NCI-H460 (cell line): ENCODE measurements at places on chromosomes 1 and 21. TPM values are rescaled to one million over a fixed set of nuclear protein-coding genes. Genes with fewer than 3 reads are reported as not detected.

PWP2 gene
- 2.2 and 2.5 TPM in 2 replicates for total RNA-seq

DNA sequence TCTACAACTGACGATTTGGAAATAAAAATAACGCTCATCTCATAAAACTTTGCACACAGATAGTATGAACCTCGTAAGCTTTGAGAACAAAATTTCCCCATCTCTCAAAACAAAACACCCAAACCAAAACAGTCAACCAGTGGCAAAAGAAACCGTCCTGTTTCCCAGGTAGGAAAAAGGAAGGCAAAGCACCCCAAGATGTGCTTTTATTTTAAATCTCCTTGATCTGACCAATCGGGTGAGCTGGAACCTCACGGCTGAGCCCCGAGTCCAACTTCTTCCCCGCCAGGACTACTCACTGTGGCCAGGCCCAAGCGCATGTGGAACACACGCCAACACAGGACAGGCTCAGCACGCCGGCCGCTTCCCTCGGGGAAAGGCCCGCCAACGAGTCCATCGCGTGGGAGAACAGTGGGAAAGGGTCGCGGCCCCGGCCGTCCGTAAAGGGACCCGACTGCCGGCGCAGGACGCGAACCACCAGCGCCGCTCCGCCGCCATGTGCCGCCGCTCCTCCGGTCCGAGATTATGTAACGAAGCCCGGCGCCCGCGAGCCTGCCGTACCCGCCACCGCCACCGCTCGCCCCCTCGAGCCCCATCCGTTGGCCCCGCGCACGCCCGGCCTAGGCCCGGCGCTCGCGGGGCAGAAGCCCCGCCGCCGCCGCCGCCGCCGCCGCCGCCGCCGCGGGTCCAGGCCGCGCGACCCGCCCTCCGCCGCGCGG is 759 bp downstream of the AHCTF1 start:
- DNase-seq, result peak; percentile 33

DNA sequence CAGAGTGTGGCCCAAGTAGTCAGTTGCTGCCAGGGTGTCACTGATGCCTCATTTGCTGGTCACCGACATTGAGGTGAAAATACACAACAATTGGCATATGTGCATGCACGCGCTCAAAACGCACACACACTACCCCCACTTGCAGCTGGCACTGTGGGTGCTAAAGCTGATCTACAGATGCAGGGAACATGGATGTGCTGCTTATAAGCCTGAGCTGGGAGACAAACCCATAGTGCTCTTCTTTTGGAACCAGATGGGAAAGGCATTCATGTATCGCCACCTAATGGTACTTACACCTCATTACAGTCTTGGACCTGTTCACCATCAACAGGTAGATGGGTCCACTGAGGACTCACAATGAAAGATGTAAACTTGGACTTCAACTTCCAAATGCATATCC is 70.3 kb upstream of the CAMK1G start:
- peak; percentile 19 for DNase-seq

GRCh38 chr21:33036430-33037162 is 10.9 kb downstream of the OLIG2 start:
- DNase-seq, result no peak

DNA sequence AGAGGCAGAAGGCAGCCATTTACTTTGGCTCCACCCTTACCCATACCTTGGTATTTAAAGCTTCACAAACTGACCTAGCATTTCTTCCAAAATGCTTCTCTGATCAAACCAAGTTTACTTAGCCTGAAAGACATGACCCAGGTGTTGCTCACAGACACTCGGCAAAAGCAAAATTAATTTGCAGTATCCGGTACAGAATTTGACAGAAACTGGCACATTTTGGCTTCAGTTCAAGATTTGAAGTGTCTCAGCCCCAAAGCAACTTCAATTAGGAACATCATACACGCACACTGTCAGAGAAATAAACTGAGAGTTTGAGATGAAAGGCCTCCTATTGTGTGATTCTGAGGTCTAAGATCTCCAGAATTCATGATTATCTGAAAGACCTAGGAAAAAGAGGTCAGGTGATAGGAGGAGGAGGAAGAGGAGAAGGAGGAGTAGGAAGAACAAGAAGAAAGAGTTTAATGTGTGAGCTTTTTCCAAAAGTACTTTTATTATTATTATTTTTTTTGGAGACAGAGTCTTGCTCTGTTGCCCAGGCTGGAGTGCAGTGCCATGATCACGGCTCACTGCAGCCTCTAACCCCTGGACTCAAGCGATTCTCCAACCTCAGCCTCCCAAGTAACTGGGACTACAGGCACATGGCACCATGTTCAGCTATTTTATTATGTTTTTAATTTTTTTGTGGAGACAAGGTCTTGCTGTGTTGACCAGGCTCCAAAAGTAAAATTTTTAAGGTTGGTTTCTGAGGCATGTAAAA is 143.6 kb downstream of the SLC45A1 start:
- no peak for DNase-seq

RPTN gene
- total RNA-seq, result not detected in 2 replicates

C1orf87 gene
- not detected in 2 replicates for total RNA-seq

DNA sequence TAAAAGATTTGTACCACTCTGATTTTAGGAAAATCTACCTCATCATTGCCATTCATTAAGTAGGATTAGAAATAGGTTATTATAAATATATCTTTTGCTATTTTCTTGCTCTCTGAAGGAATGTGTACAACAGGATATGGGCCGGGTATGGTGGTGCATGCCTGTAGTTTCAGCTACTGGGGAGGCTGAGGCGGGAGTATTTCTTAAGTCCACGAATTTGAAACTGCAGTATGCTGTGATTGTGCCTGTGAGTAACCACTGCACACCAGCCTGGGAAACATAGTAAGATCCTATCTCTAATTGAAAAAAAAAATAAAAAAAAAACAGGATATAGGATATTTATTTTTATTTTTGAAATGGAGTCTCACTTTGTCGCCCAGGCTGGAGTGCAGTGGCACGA is 50.0 kb downstream of the CLIC4 start:
- no peak for DNase-seq

DNA sequence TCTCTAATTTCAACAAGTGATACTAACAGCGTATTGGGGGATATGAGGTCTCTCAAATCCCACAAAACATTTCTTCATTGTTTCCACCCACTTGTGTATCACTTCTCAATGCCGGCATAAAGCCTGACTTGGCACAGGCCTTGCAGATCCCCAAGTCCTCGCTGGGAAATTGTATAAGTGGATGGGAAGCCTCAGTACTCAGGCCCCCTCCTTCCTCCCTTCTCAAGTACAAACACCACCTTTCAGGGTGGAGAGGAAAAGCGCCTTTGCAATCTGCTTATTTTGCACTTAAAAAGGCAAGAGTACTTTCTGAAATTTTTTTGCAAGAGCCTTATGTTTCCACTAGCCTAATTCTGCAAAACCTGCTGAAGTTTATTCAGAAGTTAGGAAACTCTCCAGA is 25.8 kb upstream of the KLHDC8A start:
- DNase-seq, result no peak

DNA sequence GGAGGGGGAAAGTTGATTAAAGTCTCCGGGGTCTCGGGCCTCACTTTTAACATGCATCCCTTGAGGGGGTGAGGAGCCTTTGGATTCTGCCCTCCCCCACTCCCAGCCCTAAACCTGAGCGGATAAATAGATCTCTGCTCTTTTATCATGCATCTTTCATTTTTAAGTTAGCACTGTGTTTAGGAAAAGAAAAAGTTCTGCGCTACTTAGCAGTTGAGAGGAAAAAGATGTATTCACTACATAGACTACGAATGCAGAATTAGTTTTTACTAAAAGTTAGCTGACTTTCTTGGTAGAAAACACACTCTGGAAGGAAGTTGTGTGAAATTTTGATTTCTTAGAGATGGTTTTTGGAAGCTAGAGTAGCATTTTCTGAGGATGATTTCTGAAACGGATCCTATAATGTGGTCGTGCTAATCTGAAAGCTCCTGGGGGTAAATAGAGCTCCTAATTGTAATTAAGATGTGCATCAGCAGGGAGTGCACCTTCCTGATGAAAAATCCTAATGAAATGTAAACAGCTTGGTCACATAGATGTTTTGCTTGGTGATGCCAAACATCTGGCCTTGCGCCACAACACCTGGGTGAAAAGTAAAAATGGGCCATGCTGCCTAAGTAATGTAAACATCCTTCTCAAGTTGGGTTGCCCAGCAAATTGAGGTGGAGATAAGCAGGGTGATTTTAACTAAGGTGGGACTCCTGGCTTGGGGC is 1.8 kb downstream of the ROR1 start:
- DNase-seq, result no peak

LCE3E gene
- not detected in 2 replicates for total RNA-seq

GRCh38 chr1:1883092-1883873 is 7.6 kb downstream of the GNB1 start:
- no peak for DNase-seq

HPCAL4 gene
- 0.02 TPM in 1 of 2 replicates, not detected in the other for total RNA-seq

- DNase-seq, result no peak
Observed at GRCh38 chr1:216983823-216984222, 260.6 kb upstream of the ESRRG start.

- DNase-seq, result no peak
Observed at GRCh38 chr1:223622132-223622842, 43.2 kb downstream of the CAPN8 start.

GRCh38 chr1:34378968-34379856 is 202.5 kb downstream of the C1orf94 start:
- no peak for DNase-seq

DNA sequence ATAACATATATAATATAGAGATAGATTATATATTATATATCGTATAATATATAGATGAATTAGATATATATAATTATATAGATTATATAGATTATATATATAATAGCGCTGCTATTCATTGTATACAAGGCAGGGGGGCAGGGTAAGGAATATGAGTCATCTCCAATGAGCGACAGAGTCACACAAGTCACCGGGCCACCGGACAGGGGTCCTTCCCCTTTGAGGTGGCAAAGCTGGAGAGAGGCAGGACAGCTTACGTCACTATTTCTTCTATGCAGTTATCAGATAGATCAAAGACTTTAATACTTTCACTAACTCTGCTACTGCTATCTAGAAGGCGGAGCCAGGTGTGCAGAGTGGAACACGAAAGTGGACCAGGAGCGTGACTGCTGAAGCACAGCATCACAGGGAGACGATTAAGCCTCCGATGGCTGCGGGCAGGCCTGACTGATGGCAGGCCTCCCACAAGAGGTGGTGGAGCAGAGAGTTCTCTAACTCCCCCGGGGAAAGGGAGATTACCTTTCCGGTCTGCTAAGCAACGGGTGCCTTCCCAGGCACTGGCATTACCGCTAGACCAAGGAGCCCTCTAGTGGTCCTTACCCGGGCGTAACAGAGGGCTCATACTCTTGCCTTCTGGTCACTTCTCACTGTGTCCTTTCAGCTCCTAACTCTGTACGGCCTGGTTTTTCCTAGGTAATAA is 2154.7 kb downstream of the MRPL39 start:
- DNase-seq, result peak; percentile 20

DNA sequence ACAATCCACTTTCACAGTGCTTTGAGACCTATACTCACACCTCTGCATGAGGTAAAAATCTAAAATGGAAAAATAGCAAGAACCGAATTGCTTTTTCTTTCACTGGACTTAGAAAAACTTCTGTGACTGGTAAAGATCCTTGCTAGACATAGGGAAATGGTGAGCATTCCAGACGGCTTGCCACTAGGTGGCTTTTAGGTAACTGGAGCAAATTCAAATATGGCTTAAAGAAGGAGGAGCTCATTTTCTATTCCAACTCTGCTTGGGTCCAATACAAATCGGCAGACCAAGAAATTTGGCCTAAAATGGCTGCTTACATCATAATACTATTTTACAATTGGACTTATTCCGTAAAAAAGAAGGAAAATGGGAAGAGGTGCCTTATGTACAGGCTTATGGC is 977.9 kb downstream of the ADGRL2 start:
- peak; percentile 7 for DNase-seq

FCRL4 gene
- total RNA-seq, result not detected in 2 replicates
